Cerebellar nuclear complex (tissue), 1 donor: ENCODE measurements at places on chromosomes 7 and 10.

DNA sequence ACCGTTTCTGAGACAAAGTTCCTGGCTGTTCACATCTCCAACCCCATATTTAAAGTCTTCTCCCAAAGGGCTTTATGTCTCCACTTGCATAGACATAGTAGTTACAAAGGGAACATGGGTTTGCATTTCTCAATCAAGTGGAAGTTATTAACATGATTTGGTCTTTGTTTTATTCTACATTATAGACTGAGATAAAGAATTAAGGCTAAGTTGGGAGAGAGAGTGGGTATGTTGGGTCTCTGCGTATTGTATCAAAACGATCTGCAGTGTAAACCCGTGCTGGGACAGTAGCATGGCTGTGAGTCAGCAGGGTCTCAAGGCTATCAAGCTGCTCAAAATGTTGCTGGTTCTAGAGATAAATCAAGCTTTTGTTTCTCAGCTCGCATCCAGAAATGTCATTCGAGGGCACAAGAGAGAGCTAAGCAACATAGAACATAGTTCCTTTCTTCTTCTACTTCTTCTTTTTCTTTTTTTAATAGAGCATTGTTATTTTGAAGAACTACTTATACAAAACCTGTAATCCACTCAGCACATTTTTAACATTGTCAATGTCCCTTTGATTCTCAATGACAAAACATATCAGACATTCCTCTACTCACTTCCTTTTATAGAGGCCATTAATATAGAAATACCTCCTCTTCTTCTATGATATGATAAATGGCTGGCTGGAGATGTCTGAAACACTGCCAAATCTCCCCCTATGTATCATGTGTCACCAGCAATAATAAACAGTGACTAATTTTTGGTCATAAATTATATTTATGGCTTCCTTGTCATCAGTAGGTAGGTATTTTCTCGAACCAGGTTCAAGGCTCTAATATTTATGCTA is 34.5 kb upstream of the RHOBTB1 start:
- no peak for DNase-seq

DNA sequence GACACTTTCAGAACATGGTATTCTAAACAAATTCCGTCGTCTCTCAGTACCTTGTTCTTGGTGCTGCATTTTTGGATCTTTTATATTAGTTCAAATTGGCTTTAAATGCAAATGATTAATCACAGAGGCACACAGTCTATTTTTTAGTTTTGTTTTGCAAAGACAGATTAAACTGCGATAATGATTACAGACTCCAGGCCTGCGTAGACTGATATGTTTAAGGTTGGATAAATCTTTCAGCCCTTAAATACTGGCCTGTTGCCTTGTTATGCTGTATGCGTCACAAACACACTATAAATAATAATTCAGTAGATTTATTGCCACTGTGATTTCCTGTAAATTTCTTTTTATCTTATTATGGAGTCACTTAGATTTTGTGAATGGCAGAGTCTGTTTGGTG is 19.3 kb downstream of the CACNB2 start:
- DNase-seq: no peak

GRCh38 chr7:6451224-6451705 is 3.5 kb upstream of the DAGLB start:
- DNase-seq: no peak

- no peak for DNase-seq
Measured at GRCh38 chr7:104927055-104927454, 87.0 kb upstream of the KMT2E start.
